ENCODE measurements at places on chromosomes 11 and 22.

DNA sequence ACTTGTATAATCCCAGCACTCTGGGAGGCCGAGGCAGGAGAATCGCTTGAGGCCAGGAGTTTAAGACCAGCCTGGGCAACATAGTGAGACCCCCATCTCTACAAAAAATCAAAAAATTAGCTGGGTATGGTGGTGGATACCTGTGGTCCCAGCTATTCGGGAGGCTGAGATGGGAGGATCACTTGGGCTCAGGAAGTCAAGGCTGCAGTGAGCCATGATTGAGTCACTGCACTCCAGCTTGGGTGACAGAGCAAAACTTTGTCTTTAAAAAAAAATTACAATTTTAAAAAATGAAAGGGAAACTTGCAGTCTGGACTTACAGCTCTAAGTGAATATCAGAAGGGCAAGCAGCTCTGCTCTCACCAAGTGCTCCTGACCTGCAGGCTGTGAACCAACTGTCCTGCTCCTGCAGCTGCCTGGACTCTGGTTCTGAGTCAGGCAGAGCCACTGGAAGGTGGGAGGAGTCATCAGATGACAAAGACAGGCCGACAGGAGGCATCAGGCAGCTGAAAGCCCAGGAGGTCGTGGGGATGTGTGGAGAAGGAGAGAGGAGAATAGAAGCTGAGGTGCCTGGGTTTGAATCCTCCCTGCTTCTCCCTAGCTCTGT lies 9.6 kb downstream of the SMTNL1 start:
- DNase-seq: no peak

DNA sequence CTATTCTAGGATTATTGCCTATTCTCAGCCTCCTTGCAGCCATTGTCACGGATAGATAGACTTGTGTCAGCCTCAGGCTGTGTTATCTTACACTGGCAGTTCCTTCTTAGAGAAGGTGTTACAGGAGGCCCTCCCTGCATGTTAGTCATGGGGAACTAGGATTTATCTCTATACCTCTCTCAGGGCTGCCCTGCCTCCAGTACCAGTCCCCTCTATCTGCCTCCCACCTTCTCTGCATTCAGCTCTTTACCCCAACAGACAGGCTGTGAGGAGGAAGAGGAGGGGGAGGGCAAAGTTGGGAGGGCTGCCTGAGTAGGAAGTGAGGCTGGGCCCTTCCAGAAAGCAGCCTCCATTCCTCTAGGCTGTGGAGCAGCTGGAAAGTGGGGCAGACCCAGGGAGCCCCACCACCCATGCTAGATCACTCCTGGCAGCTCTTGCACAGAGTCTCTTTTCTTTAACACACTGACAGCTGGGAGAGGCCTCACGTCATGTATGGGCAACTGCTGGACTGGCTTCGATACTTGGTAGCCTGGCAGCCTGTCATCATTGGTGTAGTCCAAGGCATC lies 2.9 kb upstream of the IL18BP start:
- no peak for DNase-seq

GRCh38 chr22:21643533-21644357 lies 1.6 kb downstream of the SDF2L1 start:
- no peak for DNase-seq

- DNase-seq: no peak
Measured at GRCh38 chr11:70798296-70798695, 400.0 kb downstream of the CTTN start.

DNA sequence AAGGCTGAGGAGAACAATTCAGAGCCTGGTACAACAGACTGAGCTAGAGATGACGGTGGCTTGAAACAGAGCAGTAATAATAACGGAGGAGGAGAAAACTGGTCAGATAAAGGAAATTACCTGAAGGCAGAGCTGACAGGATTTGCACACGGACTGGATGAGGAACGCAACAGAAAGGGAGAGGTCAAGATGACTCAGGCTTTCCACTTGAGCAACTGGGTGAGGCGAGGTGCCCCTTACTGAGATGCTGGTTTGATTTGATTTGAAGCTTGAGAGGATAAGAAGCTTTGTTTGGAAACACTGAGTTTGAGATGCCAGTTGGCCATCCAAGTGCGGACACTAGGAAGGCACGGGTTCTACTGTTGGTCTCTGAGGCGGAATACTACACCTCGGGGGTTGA lies 35.4 kb upstream of the NRIP3 start:
- no peak for DNase-seq

DNA sequence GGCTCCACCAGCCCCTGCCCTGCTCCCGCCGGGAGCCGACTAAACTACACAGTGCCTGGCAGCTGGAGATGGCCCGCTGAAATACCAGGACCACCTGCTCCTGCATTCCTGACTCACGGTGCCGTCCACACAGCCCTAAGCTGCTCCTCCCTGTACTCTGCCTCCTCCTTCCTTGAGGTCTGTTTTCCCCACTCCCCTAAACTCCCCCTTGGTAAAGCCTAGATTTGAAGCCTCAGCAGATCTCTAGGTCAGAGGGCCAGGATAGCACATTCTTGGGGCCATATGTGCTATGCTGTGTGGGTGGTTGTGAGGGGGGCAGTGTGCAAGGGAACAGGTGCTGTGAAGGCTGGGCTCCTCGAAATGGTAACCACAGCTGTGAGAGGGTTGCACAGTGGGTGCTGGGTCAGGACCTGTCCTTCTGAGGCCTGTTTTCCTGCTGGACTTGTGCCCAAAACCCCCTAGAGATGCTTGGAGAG lies 9.7 kb downstream of the LRFN4 start:
- no peak for DNase-seq

- DNase-seq: no peak
Measured at GRCh38 chr11:116742104-116742503, 30.7 kb downstream of the BUD13 start.

DNA sequence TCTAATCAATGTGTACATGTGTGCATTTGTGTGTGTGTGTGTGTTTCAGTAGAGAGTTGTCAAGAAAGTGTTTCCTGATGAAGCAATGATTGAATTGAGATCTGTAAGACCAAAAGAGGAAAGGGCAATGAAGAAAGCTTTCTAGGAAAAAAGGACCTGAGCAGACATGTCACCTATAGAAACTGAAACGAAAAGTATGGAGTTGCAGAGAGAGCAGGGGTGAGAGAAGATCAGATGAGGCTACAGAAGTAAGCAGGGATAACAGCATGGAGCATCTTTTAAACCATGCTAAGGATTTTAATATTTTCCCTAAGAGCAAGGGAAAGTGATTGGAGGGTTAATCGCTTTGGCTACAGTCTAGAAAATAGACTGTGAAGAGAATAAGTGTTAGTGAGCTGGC lies 1459.4 kb upstream of the TENM4 start:
- DNase-seq: no peak

- no peak for DNase-seq
Measured at GRCh38 chr11:27046956-27047355, 6.3 kb downstream of the BBOX1 start.

GRCh38 chr11:13073119-13073981 lies 64.2 kb downstream of the RASSF10 start:
- no peak for DNase-seq

DNA sequence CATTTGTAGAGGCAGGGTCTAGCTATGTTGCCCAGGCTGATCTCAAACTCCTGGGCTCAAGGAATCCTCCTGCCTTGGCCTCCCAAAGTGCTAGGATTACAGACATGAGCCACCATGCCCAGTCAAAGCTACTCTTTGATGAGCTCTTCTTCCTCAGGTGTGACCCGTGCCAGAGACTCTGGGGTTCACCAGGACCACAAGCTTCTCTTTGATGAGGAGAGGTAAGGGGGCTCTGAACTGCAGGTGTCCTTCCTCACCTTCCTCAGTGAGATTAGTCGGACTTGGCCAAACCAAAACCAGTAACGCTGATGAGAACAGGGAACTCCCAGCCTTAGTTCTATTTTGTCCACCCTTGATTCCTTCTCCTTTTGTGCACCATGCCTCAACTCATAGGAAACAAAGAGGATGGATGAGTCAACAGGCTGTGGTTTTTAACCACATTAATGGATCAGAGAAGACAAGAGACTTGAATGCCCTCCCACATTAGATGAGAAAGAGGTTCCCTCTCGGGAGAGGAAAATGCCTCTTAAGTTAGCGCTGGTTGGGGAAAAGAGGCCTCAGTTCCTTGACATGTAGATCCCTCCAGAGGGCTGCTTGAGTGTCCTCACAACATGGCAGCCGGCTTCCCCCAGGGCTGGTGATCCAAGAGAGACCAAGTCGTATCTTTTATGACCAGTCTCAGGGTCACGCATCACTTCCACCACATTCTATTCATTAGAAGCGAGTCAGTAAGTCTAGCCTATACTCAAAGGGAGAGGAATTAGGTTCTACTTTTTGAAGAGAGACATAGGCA lies 25.7 kb upstream of the CTR9 start:
- no peak for DNase-seq

DNA sequence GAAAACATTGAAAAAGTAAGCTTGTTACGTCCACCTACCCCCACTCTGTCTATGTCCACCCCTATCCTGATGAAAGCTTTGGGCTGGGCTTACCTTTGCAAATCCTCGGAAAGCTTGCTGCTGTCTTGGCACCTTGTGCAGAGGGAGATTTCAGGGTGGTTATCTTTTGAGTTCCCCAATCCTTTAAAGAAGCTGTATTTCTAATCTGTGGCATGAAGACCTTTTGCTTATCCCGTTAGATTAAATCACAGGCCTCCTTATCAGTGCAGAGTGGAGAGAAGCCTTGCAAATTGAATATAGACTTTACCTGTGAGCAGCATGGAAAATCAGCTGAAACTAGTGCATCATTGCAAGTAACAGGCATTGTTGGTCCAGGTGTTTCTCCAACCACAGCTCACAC lies 580.6 kb upstream of the ANO5 start:
- no peak for DNase-seq

DNA sequence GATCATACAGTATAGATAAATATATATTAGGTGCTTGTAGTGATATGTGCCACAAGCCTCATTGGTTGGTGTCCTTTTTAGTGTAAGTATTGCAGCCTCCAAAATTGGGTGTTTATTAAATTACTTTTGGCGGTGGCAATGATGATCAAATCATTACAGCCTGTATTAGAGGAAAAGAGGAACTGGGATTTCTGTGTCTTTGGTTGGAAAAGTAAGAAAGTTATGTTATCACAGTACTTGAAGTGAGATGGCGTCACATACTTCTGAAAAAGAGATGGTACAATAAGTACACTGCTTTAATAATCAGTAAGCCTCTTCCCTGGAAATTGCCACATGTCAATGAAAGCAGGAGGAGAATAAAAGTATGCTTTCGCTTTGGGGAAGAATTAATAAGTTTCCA lies 523 bp upstream of the MPZL3 start:
- no peak for DNase-seq

GRCh38 chr22:35051013-35051535 lies 14.9 kb upstream of the ISX start:
- no peak for DNase-seq

DNA sequence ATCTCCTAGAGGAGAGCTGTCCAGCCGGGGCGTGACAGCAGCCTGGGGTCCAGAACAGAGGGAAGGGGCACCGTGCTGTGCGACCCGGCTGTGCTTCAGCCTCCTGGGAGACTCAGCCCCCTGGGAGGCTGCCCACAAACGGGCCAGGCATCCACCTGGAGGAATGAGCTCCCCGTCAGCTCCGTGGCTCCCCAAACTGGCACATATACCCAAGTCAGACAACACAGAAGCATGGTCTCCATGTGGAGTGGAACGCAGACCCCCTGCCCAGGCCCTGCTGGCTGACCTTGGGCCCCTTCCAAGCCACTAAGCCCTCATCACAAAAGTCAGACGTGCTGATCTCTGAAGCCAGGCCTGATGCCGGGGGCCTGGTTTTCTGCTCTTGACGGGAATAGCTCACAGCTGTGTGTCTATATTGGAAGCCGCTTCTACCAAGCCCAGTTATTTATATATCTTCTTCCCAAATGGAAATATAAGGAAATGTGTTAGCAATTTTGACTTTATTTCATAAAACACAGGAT lies 91.7 kb downstream of the BRD1 start:
- DNase-seq: no peak

- no peak for DNase-seq
Measured at GRCh38 chr11:57279116-57279515, 42.1 kb upstream of the APLNR start.

DNA sequence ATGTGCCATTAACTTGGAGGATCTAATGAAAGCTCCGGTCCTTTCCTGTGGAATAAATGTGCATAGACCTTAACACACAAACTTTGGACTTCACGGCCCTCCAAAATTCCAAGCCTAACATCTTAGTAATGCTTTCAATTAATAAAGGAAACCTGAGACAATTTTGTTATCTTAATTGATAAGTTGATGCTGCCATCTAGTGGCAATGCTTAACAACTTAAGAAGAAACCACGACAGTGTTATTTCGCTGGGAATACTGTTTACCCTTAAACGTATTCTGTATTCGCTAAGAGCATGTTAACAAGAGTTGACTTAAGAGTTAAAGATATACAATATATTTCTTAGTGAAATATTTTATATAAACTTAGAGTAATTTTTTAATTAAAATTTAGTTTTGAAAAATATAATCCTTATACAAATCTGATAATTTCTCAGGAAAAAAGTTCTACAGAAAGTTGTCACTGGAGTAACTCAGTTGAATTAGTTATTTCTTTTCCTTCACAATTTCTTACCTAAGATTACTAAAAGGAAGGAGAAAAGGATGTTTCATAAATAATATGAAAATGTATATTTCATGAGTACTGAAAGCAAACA lies 35.0 kb upstream of the OR9G4 start:
- DNase-seq: no peak

DNA sequence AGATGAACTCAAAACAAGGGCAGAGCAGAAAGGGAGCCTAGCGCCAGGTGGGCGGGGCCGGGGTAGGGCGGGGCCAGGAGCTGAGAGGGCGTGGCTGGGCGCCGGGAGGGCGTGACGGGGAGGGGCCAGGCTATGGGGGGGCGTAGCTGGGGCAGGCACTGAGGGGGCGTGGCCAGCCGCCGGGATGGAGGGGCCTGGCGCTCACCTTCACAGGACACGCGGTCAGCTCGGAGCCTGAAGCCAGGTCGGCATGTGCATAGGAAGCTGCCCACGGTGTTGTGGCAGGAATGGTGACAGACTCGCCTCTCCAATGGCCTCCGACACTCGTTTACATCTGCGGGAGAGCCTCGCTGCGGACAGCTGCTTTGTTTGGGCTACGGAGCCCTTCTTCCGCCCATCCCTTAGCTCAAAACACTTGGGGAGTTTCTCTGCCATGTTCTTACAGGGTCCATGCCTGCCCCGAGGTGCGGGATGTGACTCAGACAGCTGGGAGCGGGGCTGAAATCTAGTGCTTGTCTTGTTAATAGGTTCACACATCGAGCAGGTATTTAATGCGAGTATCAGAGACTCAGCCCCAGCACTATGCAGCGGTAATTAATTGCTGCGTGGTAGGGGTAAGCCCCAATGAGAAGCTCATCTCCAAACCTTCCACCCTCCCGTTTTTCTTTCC lies 13.4 kb downstream of the VWCE start:
- peak; percentile 19 for DNase-seq

DNA sequence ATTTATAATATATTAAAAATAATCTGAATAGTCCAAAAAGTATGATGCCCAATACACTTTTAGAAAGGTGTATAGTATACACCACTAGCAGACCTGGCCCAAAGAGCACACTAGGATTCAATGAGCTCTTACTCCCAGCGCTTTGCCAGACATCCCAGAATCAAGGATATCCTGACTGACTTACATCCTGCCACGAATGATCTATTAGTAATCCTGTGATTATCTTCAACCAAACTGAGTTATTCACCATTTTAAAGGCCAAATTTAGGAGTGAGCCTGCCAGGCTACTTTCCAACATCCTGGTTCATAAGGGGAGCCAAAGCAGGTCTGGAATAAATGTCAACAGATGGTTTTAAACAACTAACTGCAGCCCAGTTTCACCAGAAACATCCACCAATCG lies 60.8 kb upstream of the FAM181B start:
- DNase-seq: no peak

GRCh38 chr11:78941226-78941851 lies 366.7 kb upstream of the NARS2 start:
- no peak for DNase-seq

Measured in stimulated activated CD4-positive, alpha-beta T cell treated with anti-CD3 and anti-CD28 coated beads, Interleukin-12 subunit alpha, Interleukin-12 subunit beta, amount 100 ng/mL, for 24 hours (primary cell).